IPS DF 19.7 (cell line): ENCODE measurements at places on chromosomes 4 and X.

DNA sequence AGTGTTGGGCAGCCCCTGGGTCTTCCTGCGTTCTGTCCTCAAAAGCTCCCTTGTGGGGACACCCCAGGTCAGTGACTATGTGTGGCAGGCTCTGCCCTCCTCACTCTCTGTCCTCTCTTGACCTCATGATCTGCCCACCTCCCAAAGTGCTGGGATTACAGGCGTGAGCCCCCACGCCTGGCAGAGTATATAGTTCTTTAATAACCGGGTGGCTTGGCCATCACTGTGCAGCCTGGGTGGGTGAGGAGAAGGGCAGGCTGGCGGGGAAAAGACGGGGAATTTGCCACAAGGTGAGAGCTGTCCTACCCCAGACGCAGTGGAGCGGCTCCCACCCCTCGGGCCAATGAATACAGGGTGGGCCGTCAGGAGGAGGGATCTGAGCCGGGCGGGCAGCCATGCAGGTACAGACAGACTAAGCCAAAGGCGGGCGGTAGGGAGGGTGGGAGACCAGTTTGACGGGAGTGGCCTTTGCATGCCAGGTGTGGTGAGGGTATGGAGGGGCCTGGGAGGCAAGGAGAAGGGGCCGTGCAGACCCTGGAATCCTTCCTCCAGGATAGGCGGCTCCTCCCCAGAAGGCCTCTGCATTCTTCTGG lies 2.5 kb downstream of the SH3BP2 start:
- DNase-seq = no peak

DNA sequence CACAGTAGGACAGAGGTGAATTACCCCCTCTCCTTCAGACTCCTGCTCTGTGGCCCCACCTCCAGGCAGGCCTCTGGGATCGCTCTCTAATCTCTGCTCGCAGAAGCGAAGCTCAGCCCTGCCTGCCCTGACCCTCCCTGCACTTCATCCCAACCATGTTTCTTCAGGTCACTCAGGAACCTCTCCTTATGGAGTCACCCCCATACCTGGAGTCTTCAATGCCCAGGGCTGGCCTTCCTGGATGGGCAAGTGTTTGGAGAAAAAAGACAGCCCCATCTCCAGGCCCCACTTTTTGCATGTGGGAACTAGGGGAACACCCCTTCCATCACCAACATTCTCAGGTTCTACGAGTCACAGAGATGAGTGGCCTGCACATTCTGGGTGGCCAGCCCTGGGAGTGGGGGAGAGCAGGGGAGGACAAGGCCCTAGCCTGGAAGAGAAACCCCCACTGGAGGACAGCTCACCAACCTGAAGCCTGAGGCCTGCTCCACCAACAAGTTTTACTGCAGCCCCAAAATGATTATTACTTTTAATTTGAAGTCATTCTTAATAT lies 90.8 kb downstream of the PPP2R2C start:
- DNase-seq = no peak

GRCh38 chr4:108954880-108955279 lies 192.0 kb upstream of the ETNPPL start:
- no peak for DNase-seq

DNA sequence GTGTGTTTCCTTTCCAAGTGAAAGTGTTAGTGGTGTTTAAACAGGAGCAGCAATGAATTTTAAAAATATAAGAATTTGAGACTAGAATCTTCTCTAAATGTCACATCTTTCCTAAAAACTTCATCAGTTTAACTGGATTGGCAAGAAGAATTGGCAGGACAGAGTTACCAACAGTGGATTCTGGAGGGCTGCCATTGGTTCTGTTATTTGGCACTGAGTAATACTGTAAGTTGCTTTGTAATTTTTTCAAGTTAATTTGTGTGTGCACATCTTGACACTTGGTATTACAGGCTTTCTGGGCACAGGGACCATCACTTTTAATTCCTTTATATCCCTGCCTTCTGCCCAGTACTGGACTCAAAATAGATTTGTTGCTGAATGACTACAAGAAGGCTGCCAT lies 4.5 kb upstream of the GPRIN3 start:
- no peak for DNase-seq

- no peak for DNase-seq
These were observed 10.3 kb downstream of the CYP4V2 start for GRCh38 chr4:186201535-186202230.

- no peak for DNase-seq
These were observed 119.6 kb downstream of the PDLIM5 start for GRCh38 chr4:94571298-94571697.

DNA sequence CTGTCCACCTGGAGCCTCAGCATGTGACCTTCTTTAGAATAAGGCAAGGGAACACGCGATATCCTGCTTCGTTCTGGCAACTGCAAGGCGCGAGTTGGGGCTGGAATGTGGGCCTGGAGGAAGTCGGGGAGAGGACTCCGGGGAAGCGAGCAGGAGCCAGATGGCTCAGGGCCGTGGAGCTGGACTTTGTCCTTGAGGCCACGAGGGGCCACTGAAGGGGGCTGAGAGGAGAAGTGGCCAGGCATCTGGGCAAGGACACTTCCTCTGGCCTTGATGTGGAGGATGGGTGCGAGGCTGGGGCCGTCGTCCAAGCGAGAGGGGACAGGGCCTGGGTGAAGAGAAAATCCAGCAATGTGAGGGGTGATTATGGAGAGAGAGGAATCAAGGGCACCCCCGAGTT lies 12.2 kb upstream of the DUSP9 start:
- no peak for DNase-seq

- no peak for DNase-seq
These were observed 405.2 kb upstream of the CNKSR2 start for GRCh38 chrX:20968996-20969395.

- DNase-seq = no peak
These were observed 135.2 kb downstream of the PCDH19 start for GRCh38 chrX:100274916-100275315.

DNA sequence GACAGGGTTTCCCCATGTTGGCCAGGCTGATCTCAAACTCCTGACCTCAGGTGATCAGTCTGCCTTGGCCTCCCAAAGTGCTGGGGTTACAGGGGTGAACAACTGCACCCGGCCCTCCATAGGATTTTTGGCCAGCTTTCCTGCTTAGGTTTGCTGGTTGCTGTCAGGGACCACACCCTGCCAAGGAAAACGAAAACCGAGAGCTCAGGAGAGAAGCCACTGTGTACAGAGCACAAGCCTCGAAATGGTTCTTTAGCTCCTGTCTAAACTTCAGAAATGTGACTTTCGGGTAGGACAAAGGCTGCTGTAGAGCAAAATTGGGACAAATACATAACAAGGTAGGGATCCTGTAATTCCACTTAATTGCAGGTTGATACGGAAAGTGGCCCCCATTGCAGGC lies 146.3 kb upstream of the ATP6AP2 start:
- DNase-seq = no peak

- DNase-seq = no peak
These were observed 731 bp downstream of the BRWD3 start for GRCh38 chrX:80808881-80809411.

DNA sequence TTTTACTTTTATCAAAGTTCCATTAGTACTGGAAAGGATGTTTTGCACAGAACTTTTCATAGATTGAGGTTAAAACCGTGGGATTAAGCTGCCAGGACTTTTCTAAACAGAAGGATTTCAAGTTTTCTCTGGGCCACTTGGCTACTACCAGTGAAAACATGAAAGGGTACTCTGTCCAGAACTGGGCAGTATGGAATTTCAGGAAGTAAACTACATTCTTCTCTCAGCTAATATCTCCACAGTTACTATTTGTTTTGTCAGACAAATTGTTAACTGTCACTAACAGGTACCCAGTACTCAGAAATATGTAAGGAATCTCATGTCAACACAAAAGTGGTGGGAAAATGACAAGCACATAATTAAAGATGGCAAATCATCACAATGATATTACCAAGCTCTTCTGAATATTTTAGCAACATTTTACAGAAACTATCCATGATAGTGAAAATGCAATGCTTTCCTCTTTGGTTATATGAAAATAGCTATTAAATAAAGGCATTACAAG lies 454.4 kb downstream of the C4orf33 start:
- no peak for DNase-seq

- no peak for DNase-seq
These were observed 328.5 kb downstream of the PPP3CA start for GRCh38 chr4:101018836-101019235.

DNA sequence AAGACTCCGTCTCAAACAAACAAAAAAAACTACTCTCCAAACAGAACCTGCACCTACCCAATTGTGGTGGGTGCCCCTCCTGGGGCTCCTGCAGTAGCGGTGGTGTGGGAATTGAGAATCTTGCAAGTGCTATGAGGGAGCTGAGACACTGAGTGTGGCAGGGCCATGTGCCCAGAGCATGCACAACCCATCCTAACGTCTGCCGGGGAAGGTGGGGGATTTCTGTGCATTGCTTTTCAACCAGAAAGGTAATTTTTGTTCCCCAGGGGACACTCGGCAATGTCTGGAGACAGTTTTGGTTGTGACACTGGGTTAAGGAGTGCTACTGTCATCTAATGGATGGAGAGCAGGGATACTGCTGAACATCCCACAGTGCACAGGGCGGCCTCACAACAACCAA lies 35.7 kb downstream of the TBL1X start:
- DNase-seq = no peak

GRCh38 chr4:103032574-103032973 lies 13.1 kb upstream of the SLC9B1 start:
- DNase-seq = peak; percentile 79

- DNase-seq = no peak
These were observed 48.0 kb downstream of the SLC25A5 start for GRCh38 chrX:119516157-119516702.

DNA sequence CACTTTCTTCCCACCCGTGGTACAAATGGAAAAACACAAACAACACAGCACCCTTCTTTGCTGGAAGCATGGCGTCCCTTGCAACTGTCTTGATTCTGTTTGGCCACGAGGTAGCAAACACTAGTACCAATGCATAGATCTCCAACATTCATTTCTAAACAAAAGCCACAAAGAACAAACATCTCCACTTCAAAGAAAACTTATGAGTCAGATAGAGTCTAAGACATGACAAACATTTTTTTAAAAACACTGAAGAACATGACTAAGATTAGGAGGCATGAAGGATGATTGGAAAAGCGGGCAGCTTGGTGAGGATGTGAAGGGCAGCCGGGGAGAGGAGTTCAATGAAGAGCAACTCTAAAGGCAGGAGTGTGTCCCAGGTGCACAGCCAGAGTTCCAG lies 197.6 kb upstream of the FAM9B start:
- no peak for DNase-seq

- DNase-seq = no peak
These were observed 1.2 kb downstream of the CHIC2 start for GRCh38 chr4:54063229-54063628.

- no peak for DNase-seq
These were observed 6.8 kb downstream of the ARMCX5 start for GRCh38 chrX:102606115-102606514.

GRCh38 chr4:147589586-147589985 lies 27.6 kb upstream of the TMEM184C start:
- DNase-seq = no peak

GRCh38 chr4:4568806-4569427 lies 27.1 kb upstream of the STX18 start:
- no peak for DNase-seq

DNA sequence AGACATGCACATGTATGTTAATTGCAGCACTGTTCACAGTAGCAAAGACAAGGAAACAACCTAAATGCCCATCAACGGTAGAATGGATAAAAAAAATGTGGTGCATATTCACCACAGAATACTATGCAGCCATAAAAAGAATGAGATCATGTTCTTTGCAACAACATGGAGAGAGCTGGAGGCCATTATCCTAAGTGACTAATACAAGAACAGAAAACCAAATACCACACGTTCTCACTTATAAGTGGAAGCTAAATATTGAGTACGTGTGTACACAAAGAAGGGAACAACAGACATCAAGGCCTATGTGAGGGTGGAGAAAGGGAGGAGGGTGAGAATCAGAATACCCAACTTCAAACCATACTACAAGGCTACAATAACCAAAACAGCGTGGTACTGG lies 17.4 kb upstream of the LNX1 start:
- no peak for DNase-seq

- DNase-seq = no peak
These were observed 12.7 kb downstream of the ACOX3 start for GRCh38 chr4:8427761-8428287.

GRCh38 chrX:9166584-9166944 lies 132.6 kb upstream of the FAM9B start:
- no peak for DNase-seq

DNA sequence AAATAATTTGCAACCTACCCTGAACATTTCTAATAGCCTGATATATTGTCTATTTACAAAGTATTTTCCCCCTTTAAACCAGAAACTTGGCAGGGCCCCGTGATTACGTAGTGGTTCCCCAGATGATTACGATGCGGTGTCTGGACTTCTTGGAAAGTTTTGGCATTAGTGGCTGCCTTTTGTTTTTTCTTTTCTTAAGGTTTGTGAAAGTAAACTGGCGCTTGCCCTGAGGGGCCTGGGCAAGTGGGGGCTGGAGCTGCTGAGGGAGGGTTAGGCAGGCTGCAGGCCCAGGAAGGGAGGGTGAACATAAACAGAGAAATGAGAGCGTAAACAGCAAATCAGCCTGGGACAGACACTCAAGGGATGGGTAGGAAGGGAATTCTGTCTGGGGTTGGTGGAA lies 123.6 kb upstream of the MSX1 start:
- DNase-seq = no peak

DNA sequence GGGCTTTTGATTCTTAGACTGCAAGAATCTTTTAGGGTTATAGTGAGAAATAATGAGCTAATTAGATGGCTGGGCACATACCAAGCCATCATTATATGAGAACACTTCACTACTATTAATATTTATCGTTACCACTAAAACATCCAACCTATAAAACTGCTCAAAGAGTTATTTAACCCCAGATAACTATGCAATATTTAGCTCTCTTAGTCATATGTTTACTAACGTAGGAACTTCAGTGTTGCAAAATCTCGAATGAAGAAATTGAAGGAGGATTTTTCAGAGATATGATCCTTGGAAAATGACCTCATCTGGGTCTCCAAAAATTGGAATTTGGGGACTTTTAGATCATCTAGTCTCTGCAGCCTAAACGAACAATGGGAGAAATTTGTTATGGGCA lies 265.0 kb upstream of the RPS6KA3 start:
- no peak for DNase-seq

- DNase-seq = no peak
These were observed 117.6 kb downstream of the ANKRD50 start for GRCh38 chr4:124594945-124595344.

DNA sequence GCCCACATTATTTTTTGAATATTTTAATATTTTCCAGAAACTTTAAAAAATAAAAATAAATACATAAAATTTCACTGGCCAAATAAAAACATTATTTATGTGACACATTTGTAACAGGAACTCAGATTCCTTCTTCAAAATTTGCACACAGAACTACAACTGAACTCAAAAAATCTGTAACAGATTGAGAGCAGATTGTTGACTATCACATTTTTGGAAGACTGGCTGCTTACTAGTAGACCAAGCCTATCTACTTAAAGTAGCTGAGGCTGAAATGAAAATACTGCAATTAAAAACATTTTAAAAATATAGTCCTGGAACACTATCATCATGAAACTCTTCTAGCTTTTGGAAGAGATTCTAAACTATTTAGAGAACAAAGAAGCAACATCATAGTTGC lies 203.9 kb downstream of the SH3BGRL start:
- no peak for DNase-seq

- DNase-seq = no peak
These were observed 1081.9 kb downstream of the FAT4 start for GRCh38 chr4:126396703-126397102.
